ENCODE measurements at places on chromosomes 7 and 10. TPM values are rescaled to one million over a fixed set of nuclear protein-coding genes. Genes with fewer than 3 reads are reported as not detected.
A peak's percentile ranks its signal among the peaks of the same experiment; 100 is the strongest.

DNA sequence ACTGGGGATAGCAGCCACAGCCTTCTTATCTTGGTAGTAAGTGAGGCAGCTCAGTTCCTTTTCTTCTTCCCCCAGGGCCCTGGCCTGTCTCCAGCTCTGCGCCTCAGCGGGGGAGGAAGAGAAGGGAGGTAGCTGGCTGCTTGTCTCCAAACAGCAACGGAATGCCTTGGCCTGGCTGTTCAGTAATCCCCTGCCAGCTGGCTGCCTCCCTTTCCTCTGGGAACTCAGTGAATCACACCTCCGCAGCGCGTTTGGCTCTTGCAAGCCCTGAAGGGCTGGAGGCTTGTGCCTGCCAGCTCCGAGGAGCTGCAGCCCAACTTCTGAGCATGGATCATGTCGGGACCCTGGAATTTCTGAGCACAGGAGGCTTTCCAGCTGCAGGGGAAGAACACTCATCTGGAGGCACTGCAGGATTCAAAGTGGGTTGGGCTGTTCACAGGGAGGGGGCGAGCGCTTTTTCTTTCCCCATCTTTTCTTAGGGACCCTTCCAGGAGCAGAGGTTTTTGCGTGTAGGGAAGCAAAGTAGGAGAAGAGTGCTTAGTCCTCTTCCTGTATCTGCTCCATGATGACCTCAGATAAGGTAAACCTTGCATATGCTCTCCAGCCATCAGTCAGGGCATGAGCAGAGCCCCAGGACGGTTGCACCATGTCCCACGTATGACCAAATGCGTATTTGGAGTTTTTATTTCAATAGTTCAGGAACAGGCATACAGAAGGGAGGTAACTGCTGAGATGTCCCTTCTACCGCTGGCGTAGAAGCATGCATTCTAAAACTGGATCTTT, 253.2 kb upstream of the INHBA start:
- DNase-seq: no peak

DNA sequence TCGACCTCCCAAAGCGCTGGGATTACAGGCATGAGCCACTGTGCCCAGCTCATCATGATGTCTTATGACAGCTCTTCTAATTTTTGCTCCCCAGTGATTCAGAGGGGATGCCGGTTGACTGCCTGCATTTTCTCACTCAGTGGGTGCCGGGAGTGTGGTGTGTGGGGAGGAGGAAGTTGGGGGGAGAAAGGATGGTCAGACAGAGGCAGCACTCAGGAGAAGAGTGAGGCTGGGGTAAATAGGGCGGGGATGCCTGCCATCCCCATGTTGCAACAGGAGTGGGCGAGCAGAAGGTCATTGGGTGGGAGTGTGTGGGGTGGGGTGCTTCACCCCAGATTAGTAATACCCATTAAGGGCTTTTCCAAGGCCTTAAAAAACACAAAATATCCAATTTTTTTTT, 3.5 kb upstream of the CCL24 start:
- DNase-seq: no peak

DNA sequence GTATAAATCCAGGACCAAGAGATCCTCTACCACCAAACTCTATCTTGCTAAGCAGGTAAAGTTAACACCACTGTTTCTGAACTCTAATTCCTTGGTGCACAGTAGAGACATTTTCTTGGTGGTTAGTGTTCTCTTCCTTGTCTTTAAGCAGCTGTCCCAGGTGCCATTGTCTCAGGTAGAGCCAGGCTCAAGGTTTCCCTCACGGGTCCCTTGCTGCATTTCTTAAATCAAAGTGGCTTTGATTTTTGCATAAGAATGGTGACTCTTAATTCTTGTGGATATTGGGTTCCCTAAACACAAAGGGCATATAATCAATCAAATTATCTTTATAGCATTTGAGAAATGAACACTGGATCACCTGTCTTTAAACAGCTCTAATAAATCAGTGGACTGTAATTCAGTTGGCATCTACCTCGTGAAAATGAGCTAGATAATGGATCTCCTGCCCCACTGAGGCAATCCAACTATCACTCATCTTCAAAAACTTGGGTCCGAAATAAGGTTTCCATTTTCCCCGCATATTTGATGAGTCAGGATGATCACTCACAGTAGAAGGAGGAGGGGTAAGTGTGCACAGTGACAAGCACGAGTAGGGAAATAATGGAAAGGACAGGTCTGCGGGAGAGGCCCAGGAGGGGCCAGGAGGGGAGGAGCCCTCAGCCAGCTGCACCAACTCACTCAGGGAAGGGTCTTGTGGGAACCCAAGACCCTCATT, 2.4 kb downstream of the ABCC2 start:
- DNase-seq: no peak

Gene LRMDA
- not detected for polyA plus RNA-seq

Gene SPRN
- polyA plus RNA-seq: 0.77 TPM

Gene STRIP2
- 0.13 TPM for polyA plus RNA-seq

- no peak for DNase-seq
These were observed 85.0 kb downstream of the KMT2E start for GRCh38 chr7:105098863-105099515.

Gene SPOCK2
- polyA plus RNA-seq: 276 TPM

GRCh38 chr7:44119829-44120380, 3.4 kb downstream of the POLD2 start:
- DNase-seq: no peak

DNA sequence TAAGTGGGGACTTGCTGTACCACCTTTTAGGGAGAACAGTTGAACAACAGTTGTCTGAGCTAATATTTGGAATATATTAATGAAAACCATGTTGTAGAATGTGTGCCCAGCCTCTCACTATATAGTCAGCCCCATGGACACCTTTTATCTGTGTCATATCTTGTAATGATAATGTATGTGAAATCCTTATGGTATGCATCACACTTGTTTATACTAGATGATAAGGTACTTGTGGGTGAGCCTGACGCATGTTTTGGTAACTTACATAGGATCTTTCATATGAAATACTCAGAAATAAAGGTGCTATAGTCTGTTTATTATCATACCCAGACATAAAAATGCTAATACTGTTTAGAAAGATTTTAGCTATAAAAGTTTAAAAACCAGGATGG, 32.8 kb downstream of the CAMK1D start:
- no peak for DNase-seq

Gene GSTK1
- 697 TPM for polyA plus RNA-seq

DNA sequence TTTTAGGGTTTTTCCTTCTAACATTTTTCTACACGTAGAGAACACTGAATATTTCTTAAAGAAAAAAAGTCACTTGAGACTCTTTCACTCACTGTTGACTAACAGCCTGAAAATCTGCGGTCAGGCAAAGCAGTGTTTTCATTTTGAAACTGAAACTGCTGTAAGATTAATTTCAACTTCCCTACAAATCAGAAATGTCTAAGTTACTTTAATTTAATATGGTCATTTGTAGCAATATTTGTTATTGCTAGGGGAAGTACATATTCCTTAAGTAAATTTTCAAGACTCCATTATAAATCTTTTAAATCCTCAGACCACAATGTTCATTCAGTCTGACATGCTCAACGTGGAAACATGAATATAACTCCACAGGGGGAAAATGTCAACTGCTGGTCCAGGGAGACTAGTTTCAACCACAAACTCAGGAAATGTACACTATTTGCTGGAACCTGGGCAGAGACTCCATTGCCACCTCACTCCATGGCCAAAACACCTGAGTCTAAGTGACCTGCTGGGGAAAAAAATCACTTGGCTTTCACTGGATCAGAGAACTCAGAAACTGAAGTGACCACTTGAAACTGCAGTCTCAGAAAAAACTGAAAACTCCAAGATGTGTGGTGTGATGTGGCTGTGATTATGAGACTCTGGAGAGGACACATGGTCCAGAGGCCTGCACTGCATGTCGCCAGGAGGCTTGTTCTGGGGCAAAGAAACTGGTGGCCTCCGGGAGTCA, 161.2 kb downstream of the TAX1BP1 start:
- DNase-seq: peak; percentile 40

DNA sequence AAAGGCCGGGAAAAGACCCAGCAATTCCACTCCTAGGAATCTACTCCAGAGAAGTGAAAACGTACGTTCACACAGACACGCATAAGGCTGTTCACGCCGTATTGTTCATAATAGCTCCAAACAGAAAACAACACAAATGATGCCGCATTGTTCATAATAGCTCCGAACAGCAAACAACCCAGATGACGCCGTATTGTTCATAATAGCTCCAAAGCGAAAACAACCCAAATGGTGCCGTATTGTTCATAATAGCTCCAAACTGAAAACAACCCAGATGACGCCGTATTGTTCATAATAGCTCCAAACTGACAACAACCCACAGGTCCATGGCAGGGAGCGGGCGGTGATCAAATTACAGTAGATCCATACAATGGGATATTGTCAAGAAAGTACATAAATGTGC, 85.2 kb upstream of the DNAAF5 start:
- DNase-seq: no peak

Gene TMEM236
- polyA plus RNA-seq: 0.13 TPM

DNA sequence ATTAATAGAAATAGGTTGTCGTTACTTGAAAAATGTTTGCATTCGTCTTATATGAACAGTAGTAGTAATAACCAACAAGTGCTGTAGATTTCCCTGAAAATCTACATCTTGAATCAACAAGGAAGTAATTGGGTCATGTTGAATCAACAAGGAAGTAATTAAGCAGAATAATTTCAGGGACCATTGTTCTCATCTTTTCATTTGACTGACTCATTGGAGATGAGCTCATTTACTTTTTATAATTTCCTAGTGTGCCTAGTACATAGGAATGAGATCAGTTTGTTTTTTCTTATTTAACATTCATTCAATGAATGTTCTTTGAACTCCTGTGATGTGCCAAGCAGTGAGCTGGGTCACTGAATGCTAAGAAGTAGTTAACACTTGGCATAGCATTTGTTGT, 8.2 kb downstream of the CLDN12 start:
- DNase-seq: no peak

Gene NAT16
- polyA plus RNA-seq: not detected

- DNase-seq: peak; percentile 11
These were observed 174.8 kb upstream of the FZD1 start for GRCh38 chr7:91089382-91089963.

DNA sequence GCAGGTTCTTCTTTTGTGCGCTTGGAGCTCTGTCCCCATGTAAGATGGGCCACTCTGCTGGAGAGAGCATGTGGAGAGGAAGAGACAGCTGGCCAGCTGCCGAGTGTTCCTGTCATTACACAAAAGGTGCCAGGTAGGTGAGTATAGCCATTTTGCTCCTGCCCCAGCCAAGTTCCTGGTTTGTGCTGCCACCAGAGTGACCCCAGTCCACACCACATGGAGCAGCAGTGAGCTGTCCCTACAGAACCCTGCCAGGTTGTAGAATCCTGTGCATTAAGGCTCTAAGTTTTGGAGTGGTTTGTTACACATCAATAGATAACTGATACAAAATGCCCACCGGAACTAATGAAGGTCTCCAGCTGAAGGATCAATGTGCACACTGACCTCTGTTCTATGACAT, 84.6 kb upstream of the GHITM start:
- no peak for DNase-seq

DNA sequence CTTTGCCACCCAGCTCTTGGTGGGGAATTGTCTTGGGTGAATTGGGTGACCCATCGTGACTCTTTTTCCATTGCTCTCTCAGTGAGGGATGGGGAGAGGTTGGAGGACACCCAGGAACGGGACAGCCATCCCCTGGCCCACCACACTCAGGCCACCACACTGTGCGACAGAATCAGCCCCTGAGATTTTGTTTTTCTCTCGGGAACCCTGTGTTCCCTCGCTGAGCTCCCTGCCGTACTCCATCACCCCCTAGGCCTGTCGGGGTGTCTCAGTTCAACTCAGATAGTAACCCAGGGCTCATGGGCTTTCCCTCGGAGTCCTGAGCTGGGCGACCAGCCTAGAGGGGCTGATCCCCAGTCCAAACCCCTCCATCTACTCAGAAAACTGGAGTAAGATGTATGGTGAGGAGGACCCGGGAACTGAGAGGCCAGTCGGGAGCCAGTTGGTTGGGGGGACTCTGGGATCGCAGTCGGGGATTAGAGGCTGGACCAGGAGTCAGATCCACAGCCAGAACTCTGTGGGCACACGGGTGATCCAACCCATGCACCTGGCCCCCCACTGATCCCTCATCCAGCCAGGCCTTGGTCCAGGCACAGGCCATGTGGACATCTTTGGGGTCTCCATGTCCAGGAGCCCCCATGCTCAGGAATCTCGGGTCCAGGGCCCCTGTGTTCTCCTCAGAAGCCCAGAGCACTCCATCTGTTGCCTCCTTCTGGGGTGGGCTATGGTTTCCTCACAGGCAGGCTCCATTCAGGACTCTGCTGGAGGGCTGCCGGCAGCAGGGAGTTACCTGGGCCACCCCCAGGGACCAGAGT, 9.3 kb downstream of the CRYGN start:
- no peak for DNase-seq

DNA sequence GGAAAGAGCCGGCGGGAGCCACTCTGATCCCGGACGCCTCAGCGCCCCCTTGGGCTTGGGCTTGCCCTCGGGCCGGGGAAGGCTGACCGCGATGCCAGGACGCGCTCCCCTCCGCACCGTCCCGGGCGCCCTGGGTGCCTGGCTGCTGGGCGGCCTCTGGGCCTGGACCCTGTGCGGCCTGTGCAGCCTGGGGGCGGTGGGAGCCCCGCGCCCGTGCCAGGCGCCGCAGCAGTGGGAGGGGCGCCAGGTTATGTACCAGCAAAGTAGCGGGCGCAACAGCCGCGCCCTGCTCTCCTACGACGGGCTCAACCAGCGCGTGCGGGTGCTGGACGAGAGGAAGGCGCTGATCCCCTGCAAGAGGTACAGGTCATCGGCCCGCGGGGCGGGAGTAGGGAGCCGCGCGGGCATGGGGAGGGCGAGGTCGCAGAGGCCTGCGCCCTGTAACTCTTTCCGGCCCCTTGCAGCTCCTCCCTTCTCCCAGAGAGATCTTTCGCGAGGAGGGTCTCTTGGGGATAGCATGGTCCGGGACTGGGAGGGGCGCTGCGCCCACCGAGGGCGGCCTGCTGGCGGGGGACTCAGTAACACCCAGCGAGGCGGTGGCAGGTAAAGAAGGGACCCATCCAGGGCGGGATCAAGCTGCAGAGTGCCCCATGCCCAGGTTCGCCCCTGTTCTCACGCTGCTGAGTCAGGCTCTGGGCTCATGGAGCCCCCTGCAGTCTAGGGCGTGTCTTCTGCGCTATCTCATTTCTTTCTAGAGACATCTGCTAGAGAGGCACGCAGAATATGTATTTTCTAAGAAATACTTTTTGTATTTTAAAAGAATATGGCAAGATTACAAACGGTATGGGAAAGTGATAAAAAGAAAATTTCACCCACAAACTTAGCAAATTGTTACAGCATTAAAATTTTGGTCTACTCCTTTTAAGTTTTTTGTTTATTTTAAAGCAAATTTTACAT, 687 bp downstream of the EPDR1 start:
- DNase-seq: no peak

- DNase-seq: no peak
These were observed 597.7 kb downstream of the NRG3 start for GRCh38 chr10:82472406-82473335.
